ENCODE measurements at places on chromosomes 13 and 19. TPM values are rescaled to one million over a fixed set of nuclear protein-coding genes. Genes with fewer than 3 reads are reported as not detected.

The GPR4 gene
- total RNA-seq = 6.6 TPM

The WDR18 gene
- 6.8 TPM for total RNA-seq

The NOTCH3 gene
- total RNA-seq = 448 TPM

The C1QTNF9B gene
- not detected for total RNA-seq

All from thoracic aorta (tissue), 2 donors.